ENCODE measurements at places on chromosomes 2 and 18. TPM values are rescaled to one million over a fixed set of nuclear protein-coding genes. Genes with fewer than 3 reads are reported as not detected.
A peak's percentile ranks its signal among the peaks of the same experiment; 100 is the strongest.

- DNase-seq: peak; percentile 57
- no peak overlapping the region for H3K4me3 ChIP-seq
- no peaks in the 10 kb centered on the region for H3K36me3 ChIP-seq
- H3K27ac ChIP-seq: no peak overlapping the region
Observed at GRCh38 chr2:99971326-99971900, 171.0 kb downstream of the AFF3 start.

- H3K27ac ChIP-seq: no peak overlapping the region
- DNase-seq: no peak
- no peaks in the 10 kb centered on the region for H3K36me3 ChIP-seq
- H3K4me1 ChIP-seq: no peaks in the 10 kb centered on the region
Observed at GRCh38 chr2:221807706-221808105, 235.6 kb upstream of the EPHA4 start.

DNA sequence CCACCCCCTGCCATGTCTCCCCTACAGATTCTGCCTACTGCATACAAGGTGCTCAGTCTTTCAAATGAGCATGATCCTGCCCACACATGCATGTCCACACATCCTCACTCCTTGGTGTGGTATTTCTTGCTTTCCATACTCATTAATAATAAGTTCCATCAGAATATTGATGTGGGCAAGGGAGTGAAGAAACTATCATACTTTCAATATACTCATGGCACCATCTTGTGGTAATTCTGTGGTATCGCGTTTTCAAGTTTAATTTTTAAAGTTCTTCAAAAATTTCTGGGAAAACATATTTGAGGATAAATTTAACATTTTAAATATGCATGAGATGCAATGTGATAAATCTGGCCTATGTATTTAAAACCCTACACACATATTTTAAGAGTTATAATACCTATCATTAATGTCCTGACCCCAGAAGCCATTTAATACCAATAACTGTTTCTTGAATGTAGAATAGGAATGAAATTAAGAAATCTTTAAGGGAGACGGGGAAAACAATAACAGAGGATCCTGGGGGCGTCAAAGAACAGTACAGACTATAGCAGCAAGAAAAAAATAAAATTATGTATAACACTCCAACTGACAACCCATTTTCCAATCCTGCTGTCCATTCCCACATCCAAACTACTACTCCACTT, 110.1 kb downstream of the ZNF385B start:
- H3K27me3 ChIP-seq: no peaks in the 10 kb centered on the region
- H3K4me1 ChIP-seq: peaks cover 2% of the 10 kb centered on the region
- peak; percentile 14 for DNase-seq
- H3K4me3 ChIP-seq: no peak overlapping the region

Gene MPPE1
- total RNA-seq: 32.1 TPM

GRCh38 chr2:120526997-120527945, 181.3 kb downstream of the INHBB start:
- H3K27me3 ChIP-seq: peaks cover 56% of the 10 kb centered on the region
- H3K4me3 ChIP-seq: no peak overlapping the region
- no peaks in the 10 kb centered on the region for H3K4me1 ChIP-seq
- H3K36me3 ChIP-seq: no peaks in the 10 kb centered on the region
- no peak overlapping the region for H3K27ac ChIP-seq

DNA sequence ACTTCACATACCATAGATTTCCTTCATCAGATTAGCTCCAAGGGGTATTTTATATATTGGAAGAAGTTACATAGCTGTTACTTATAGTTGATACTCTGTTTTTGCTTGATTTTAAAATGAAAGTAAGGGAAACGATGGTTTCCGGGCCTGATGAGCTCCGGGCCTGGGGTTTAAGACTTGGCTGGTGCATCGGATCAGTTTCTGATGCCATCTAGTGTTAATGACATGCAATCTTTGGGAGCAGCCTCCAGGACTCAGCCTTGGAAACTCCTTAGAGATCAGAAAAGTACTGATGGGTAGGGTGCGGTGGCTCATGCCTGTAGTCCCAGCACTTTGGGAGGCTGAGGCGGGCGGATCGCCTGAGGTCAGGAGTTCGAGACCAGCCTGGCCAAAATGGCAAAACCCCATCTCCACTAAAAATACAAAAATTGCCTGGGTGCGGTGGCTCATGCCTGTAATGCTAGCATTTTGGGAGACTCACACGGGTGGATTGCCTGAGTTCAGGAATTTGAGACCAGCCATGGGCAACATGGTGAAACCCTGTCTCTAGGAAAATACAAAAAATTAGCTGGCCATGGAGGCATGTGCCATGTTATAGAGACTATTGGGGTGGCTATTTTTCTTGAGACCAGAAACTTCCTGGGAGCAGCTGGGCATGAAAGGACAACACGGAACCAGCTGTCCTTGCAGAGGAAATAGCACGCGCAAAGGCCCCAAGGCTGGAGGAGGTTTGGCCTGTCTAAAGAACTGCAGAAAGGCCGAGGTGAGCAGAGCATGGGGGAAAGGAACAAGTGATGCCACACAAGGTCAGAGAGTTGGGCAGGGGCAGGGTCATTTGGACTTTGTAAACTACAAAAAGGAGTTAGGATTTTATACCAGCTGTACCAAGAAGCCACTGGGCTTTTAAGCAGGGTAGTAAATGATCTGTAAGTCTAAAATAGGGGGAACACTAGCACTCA, 46.9 kb upstream of the CNOT11 start:
- H3K4me1 ChIP-seq: no peaks in the 10 kb centered on the region
- H3K27me3 ChIP-seq: no peaks in the 10 kb centered on the region
- H3K36me3 ChIP-seq: no peaks in the 10 kb centered on the region
- H3K27ac ChIP-seq: peak overlapping the region; percentile 47
- DNase-seq: peak; percentile 91

Gene WDFY1
- total RNA-seq: 156 TPM

Gene RGPD3
- total RNA-seq: 0.17 TPM

Gene DCDC2C
- not detected for total RNA-seq

- no peaks in the 10 kb centered on the region for H3K36me3 ChIP-seq
- no peak overlapping the region for H3K4me3 ChIP-seq
- peak overlapping the region; percentile 37 for H3K27ac ChIP-seq
- DNase-seq: peak; percentile 23
Observed at GRCh38 chr2:12119841-12120240, 373.4 kb downstream of the LPIN1 start.

DNA sequence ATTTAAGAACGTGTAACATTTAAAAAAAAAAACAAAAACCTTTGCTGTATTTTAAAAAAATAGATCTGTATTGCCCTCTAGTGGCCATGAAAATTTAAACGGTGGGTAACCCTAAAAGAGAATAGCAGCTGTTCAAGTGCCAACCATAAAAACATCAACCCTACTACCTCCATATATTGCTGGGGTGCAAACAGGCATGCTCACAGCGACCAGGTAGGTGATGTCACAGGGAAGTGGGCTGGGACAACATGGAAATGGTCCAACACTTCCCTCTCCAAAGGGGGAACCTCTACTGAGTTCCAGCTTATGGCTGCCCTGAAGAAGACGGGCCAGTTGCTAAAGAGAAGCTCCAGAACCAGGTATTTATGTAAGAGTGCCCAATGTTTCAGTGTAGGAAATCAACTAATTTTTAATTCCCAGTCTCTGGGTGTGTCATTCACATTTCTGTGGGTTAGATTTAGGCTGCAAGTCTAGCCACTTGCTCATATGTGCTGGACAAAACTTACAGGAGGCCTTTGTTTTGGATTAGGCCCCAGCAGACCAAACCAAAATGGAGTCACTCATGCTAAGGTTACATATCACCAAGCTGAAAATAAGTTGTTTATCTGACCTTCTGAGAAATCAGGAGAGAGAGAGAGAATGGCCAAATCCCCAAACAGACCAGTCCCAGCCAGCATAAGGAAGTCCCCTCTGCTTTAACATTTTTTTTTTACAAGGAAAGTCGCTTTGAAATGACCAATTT, 54.5 kb downstream of the SKA1 start:
- no peak overlapping the region for H3K4me3 ChIP-seq
- no peak overlapping the region for H3K27ac ChIP-seq
- no peaks in the 10 kb centered on the region for H3K27me3 ChIP-seq
- H3K4me1 ChIP-seq: no peaks in the 10 kb centered on the region

- no peaks in the 10 kb centered on the region for H3K36me3 ChIP-seq
- no peaks in the 10 kb centered on the region for H3K27me3 ChIP-seq
- peak; percentile 95 for DNase-seq
- H3K27ac ChIP-seq: peak overlapping the region; percentile 99
- no peak overlapping the region for H3K4me3 ChIP-seq
Observed at GRCh38 chr2:30664761-30665358, 142.4 kb downstream of the CAPN13 start.

Gene UGT1A10
- not detected for total RNA-seq

Gene DYNAP
- total RNA-seq: not detected

DNA sequence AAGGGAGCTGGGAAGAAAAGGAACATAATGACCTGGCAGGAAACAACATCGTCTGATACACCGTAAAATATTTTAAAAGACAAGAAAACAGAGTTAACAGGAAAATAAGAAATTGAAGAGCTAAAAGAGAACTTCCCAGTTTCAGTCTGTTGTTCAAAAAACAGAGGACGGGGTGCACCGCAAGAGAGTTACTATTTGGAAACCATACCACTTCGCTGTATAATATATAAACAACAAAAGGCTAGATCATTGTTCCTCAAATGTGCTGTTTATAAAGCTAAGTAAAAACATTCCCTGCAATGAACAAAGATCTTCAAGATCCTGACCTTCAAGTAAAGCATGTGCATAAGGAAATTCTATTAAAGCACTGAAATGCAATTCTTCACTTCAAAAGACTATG, 2.1 kb downstream of the PPP3R1 start:
- DNase-seq: no peak
- H3K4me1 ChIP-seq: peaks cover 2% of the 10 kb centered on the region
- peak overlapping the region; percentile 94 for H3K4me3 ChIP-seq
- peak overlapping the region; percentile 96 for H3K27ac ChIP-seq
- H3K27me3 ChIP-seq: no peaks in the 10 kb centered on the region
- H3K36me3 ChIP-seq: no peaks in the 10 kb centered on the region

DNA sequence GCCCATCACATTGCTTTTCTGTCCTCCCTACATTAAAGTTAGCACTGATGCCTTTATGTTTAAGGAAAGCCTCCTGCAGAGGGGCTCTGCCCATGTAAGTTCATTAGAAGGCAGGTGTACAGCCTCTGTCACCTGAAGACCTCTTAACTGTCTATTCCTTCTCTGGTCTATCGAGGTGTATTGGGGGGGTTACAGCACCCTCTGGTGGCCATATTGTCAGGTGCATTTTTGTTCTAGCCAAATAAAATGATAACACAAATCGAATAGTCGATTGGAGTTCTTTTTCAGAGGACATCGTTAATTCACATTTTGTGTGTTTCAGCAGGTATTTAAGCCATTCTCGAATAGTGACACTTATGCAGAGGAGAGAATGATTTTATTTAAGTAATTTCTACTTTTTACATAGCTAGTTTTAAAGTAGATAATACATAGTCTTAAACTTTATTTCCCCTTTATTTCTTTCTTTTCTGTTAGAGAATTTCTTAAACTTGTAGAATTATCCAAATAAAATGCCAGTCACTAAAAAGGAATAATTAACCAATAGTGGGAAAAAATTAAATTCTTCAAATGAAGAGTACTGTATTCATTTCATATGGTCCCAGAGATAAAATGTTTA, 136.8 kb downstream of the NEDD4L start:
- peaks cover 7% of the 10 kb centered on the region for H3K4me1 ChIP-seq
- DNase-seq: no peak
- no peaks in the 10 kb centered on the region for H3K27me3 ChIP-seq
- H3K4me3 ChIP-seq: no peak overlapping the region
- H3K27ac ChIP-seq: no peak overlapping the region

Gene CRYGD
- total RNA-seq: not detected

- H3K4me3 ChIP-seq: no peak overlapping the region
- H3K27ac ChIP-seq: no peak overlapping the region
- no peak for DNase-seq
- no peaks in the 10 kb centered on the region for H3K4me1 ChIP-seq
Observed at GRCh38 chr2:174343623-174344455, 9.1 kb downstream of the SP9 start.

Gene CIAO1
- 85.3 TPM for total RNA-seq

DNA sequence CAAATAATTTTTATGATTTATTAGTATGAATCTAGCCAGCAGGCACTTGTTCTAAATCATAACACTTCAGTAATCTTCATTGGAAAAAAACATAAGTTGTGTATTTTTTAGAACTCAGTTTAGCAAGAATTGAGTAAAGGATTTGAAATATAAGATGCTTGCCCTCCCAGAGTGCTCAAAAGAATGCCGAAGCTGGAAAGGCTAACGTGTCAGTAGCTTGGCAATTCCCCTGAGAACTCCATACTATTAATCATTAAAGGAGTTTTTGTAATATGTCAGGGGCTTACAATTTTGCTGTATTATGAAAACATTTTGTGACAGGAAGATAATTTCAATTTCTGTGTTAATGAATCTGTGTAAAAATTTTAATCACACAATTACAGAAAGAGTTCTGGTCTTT, 122.7 kb downstream of the GULP1 start:
- no peaks in the 10 kb centered on the region for H3K36me3 ChIP-seq
- no peaks in the 10 kb centered on the region for H3K27me3 ChIP-seq
- H3K4me3 ChIP-seq: no peak overlapping the region
- peak; percentile 78 for DNase-seq
- no peak overlapping the region for H3K27ac ChIP-seq

Gene TANC1
- total RNA-seq: 30.8 TPM

Gene SPDYA
- 0.77 TPM for total RNA-seq

DNA sequence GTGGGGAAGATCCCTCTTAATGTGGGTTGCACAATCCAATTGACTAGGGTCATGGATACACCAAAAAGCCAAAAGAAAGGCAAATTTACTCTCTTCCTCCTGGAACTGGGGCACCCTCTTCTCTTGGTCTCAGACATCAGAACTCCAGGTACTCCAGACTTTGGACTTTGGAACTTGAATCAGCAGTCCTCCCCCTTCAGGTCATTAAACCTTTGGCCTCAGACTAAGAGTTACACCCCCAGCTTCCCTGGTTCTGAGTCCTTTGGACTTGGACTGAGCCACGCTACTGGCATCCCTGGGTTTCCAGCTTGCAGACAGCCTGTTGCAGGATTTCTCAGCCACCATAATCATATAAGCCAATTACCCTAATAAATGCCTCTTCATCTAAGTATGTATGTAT, 50.8 kb upstream of the KIF5C start:
- H3K4me1 ChIP-seq: no peaks in the 10 kb centered on the region
- DNase-seq: no peak
- no peak overlapping the region for H3K27ac ChIP-seq
- no peaks in the 10 kb centered on the region for H3K27me3 ChIP-seq

DNA sequence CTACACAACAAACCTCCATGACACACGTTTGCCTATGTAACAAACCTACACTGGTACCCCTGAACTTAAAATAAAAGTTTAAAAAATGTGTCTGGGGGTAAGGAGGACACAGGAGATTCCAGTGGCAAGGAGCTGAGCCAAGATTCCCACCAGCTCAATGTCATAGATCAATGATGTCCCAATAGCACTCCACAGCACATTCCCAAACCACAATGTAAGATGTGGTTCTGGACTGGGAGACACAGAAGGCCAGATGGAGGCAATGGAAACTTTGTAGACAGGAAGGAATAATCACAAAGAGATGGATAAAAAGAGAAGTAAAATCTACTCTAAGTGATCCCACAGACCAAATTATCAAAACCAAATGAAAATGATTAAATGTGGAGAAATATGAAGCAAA, 312.4 kb upstream of the SOX11 start:
- no peak overlapping the region for H3K27ac ChIP-seq
- no peaks in the 10 kb centered on the region for H3K4me1 ChIP-seq
- DNase-seq: no peak
- H3K27me3 ChIP-seq: no peaks in the 10 kb centered on the region
- no peak overlapping the region for H3K4me3 ChIP-seq
- H3K36me3 ChIP-seq: no peaks in the 10 kb centered on the region

Measured in fibroblast of lung (primary cell).